ENCODE measurements at places on chromosomes 2 and 18.

GRCh38 chr18:61946449-61946848 lies 53.6 kb upstream of the RNF152 start:
- DNase-seq, result no peak

- DNase-seq, result no peak
These were observed 2.3 kb downstream of the WNT10A start for GRCh38 chr2:218882866-218883366.

- DNase-seq, result no peak
These were observed 231.5 kb downstream of the SRBD1 start for GRCh38 chr2:45379399-45380087.

DNA sequence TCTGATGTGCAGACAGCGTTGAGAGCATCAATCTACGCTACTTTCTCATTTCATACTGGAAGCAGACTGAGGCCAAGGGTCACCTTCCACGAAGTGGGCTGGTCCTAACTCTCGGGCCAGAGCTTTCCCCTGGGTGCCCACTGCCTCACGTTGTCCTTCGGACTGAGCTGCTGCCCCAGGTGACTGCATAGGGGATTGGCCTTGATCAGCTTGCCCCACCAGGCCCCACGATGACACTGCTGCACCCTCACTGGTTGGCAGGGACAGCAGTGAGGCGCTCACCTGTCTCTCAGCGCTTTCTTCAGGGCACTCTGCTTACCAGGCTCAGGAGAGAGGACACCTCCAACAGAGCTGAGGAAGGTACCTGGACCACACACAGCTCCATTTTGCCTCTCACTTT lies 47.3 kb downstream of the CABLES1 start:
- no peak for DNase-seq

DNA sequence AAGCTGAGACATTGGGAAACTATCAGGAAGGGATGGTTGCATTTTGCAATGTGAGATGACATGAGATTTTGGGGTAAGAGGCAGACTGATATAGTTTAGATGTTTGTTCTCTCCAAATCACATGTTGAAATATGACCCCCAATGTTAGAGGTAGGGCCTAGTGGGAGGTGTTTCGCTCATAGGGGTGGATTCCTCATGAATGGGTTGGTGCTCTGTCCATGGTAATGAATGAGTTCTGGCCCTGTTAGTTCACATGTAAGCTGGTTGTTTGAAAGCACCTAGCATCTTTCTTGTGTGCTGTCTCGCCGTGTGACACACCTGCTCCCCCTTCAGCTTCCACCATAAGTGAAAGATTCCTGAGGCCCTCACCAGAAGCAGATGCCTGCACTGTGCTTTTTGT lies 37.7 kb downstream of the TPRKB start:
- no peak for DNase-seq

DNA sequence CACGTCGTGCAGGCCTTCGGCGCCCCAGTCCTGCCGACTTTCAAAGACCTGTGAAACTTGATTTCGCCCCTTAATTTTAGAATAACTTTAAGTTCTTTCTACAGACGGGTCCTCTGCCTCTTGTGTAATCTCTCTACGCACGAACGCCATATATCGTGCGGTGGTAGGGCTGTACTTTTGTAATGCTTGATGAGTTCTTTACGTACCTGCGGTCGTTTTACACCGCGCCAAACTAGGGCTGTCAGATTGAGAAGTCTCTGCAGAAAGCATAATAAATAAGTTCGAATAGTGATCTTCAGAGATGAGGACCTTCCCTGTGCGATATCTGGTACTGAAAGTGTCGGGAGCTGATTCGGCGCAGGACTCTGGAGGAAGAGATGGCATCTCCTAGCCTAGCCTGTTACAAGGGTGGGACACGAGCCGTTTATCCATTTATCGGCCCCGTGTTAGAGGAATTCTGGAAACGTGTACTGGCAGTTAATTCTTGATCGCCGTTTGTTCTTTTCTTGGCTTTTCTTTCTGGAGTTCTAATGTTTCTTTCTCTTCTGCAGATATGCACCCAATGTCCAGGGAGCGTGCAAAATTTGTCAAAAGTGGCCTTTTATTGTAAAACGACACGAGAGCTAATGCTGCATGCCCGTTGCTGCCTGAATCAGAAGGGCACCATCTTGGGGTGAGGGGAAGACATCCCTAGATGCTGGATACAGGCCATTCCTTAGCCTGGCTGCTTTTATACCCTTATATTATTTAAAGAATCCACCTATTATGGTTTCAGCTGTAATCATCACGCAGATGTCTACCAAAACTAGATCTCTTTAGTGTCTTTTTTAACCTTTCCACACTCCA lies 781 bp upstream of the SLC5A6 start:
- peak; percentile 78 for DNase-seq

- DNase-seq, result no peak
These were observed 47.7 kb upstream of the MAL start for GRCh38 chr2:94977826-94978225.

- DNase-seq, result no peak
These were observed 61.7 kb downstream of the PDCL3 start for GRCh38 chr2:100624536-100624935.

DNA sequence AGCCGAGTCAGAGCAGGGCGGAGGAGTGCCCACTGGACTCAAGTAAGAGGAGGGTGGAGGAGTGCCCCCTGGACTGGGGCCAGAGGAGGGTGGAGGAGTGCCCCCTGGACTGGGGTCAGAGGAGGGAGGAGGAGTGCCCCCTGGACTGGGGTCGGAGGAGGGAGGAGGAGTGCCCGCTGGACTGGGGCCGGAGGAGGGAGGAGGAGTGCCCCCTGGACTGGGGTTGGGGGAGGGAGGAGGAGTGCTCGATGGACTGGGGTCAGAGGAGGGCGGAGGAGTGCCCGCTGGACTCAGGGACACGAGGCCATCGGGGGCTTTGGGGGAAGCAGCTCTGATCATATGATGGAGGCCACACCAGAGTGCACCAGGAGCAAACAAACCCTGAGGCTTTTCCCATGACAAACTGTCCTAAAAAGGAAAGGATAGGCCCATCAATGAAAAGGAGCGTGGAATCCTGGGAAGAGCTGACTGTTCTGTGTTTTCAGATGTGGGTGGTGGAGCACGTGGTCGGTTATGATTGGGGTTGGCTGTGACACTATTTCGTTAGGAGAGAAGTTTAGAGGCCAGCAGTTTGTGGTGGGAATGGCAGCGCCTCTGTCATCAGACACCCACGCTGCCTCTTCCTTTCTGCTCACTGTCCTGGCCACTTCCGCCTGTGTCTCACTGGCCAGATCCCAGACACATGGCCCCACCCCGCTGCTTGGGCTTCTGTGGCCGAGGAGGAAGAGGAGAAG lies 24.5 kb upstream of the HPCAL1 start:
- DNase-seq, result no peak
